PC-3 (cell line): ENCODE measurements at places on chromosomes 4 and X.

GRCh38 chr4:24598025-24598424 is 13.7 kb upstream of the DHX15 start:
- DNase-seq: peak; percentile 95
- H3K27me3 ChIP-seq: no peaks in the 10 kb centered on the region
- H3K27ac ChIP-seq: peak overlapping the region; percentile 99
- H3K36me3 ChIP-seq: no peaks in the 10 kb centered on the region

GRCh38 chrX:153029875-153030274 is 26.4 kb upstream of the PNMA3 start:
- H3K36me3 ChIP-seq: no peaks in the 10 kb centered on the region
- DNase-seq: no peak
- no peak overlapping the region for H3K27ac ChIP-seq

- no peaks in the 10 kb centered on the region for H3K27me3 ChIP-seq
- no peaks in the 10 kb centered on the region for H3K36me3 ChIP-seq
- no peaks in the 10 kb centered on the region for H3K4me1 ChIP-seq
- H3K4me3 ChIP-seq: no peak overlapping the region
Measured at GRCh38 chr4:44583393-44583792, 68.0 kb downstream of the YIPF7 start.

DNA sequence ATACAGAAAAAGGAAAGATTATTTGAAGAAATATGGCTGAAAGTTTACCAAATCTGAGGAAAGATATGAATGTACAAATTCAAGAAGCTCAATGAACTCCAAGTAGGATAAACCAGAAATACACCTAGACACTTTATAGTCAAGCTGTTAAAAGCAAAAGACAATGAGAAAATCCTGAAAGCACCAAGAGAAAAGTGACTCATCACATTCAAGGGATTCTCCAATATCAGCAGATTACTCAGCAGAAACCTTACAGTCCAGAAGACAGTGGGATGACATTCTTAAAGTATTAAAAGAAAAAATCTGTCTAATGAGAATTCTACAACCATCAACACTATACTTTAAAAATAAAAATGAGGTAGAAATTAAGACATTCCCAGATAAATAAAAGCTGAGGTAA is 223.8 kb upstream of the ZCCHC13 start:
- no peaks in the 10 kb centered on the region for H3K36me3 ChIP-seq
- H3K27ac ChIP-seq: no peak overlapping the region
- no peak overlapping the region for H3K4me3 ChIP-seq
- no peaks in the 10 kb centered on the region for H3K4me1 ChIP-seq
- no peak for DNase-seq

- peaks cover 21% of the 10 kb centered on the region for H3K4me1 ChIP-seq
- H3K27me3 ChIP-seq: no peaks in the 10 kb centered on the region
- H3K36me3 ChIP-seq: no peaks in the 10 kb centered on the region
- peak overlapping the region; percentile 28; the same call in 1 of the 2 replicates for H3K4me3 ChIP-seq
- peak overlapping the region; percentile 71 for H3K27ac ChIP-seq
- peak; percentile 91 for DNase-seq
Measured at GRCh38 chrX:11899091-11899490, 141.1 kb downstream of the MSL3 start.
